Stimulated activated CD4-positive, alpha-beta T cell treated with anti-CD3 and anti-CD28 coated beads, Interleukin-4, amount 100 ng/mL, for 48 hours (primary cell): ENCODE measurements at places on chromosomes 2 and 18.

DNA sequence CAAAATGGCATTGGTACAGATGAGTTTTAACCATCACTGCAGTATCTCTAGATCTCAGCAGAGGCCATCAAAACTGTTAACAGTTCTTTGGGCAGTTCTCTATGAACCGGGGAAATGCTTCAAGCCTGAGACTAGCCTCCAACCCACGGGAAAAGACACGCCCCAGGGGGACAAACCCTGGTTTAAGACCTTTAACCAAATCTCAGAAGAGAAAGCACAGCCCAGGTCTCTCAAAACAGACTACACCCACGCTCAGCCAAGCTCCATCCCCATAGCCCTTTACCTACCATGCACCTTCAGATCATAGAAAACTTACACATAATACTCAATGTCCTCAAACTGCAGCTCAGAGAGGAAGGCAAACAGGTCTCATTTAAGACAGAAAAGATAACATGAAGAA lies 78.3 kb downstream of the TMEM163 start:
- DNase-seq = no peak

DNA sequence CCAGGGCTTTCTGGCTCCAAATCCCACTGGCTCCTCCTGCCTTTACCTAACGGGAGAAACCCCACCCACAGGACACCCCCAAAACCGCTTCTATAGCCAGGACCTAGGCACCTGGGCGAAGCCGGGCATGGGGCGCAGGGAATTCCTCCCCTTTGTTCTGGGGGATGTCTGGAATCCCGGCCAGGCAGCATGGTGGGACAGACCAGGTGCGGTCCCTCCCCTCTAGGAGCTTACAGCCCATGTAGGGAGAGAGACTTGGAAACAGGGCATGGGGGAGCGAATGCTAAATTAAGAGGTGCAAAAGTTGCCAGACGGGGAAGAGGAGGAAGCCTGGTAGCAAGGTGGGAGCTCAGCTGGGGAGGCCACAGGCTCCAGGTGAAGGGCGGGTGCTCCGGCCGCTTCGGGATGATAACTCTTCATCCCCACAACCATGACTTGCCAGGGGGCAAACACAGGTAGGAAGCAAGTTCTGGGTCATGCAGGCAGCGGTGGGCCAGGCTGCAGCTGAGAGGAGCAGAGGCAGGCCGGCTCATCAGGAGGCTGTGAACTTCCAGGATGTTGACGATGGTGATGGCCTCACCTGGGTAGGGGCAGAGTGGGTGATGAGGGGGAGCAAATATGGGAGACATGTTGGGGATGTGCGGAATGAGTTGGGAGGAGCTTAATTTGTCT lies 1.3 kb downstream of the TMEM37 start:
- no peak for DNase-seq

DNA sequence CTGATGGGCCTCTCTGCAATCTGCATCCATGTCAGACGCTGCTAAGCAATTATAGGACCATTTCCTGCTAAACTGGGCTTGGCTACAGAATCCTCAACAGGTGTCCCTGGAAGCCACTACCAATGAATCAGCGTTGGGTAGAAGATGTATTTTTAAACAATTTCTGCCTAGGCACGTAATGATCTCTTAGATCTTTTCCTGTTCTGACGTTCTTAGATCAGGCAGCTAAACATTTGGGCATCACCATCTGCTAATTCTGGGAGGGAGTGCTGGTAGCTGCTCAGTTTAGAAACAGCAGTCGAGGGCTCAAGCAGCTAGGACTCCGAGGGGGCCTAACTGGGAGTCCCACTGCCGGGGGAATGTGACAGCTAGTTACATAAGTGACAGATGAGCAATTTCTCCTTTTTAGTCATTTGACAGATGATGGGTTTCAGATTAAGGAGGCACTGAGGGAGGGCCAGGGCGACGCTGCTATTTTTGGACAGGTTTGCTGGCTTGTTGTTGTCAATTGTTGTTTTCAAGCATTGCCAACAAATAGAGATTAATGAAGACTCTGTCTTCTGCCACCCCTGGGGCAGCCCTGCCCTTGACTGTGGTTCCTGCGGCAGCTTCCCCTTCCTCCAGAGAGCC lies 92.7 kb downstream of the MRO start:
- no peak for DNase-seq

GRCh38 chr2:199989822-199990221 lies 34.4 kb downstream of the MAIP1 start:
- no peak for DNase-seq

- no peak for DNase-seq
These were observed 26.1 kb downstream of the METTL8 start for GRCh38 chr2:171407676-171408044.

DNA sequence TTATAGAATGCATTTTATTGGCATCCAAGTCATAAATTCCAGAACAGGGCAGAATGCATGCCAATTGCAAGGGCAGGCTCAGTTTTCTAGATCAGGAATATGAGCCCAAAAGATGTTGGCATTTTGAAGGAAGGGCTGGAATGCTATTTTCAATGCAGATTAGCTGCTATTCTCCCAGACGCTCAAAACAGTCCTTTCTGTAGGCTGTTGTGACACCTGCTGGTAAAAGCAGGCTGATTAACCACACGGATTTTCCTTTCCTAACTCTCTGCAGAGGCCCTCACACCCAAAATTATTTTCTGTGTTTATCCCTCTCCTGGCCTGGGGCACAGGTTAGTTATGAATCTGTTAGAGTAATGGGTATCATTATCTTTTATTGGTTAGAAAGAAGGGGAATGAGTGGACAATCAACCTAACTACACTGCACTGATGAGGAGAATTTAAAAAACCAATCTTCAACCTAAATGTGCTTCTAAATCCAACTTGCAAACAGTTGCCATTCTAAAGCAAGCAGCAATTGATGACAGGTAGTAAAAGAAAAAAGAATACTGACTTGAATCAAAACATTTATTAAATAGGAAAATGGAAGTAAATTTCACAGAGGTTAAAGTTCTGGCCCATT lies 94.0 kb downstream of the PLA2R1 start:
- DNase-seq = no peak

DNA sequence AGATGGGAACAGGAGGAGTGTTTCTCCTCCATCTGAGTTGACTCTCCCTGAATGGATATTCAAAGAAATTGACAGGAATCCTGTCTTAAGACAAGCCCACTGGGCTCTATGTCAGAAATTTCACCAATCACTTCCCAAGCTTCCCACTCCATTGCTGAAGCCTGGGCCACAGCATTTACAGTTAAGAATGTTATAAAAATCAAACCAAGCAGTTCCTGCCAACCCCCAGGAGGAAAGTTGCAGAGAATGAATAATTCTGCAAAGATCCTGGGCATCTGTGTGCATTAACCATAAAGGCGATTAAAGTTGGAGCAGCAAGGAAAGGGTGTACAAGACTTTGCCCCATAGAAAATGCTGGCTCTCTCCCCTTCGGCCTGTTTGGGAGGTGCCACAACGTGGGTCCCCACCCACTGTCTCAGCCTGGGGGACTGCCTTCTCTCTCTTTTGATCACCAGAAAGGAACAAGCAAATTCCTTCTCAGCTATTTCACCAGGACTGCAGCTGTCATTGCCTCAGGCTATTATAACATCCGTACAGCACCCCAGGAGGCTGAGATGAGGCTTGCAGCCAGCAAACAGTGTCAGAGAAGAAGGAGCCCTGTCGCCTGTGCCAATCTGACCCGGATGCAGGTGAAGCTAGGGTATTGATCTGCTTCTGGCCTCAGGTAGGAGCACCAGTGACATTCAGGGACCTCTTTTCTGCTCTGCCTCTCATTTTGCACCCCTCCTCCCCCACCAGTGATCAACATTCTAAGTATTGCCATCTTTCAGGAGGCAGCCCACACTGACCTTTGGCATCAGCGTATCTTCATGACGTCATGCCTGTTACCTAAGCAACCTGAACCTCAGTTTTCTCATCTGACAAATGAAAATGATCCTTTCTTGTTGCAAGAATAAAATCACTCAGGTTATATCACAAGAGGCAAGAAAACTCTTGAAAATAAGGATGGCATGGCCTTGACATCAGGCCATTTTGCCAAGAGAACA lies 219.0 kb downstream of the SH3BP4 start:
- no peak for DNase-seq

DNA sequence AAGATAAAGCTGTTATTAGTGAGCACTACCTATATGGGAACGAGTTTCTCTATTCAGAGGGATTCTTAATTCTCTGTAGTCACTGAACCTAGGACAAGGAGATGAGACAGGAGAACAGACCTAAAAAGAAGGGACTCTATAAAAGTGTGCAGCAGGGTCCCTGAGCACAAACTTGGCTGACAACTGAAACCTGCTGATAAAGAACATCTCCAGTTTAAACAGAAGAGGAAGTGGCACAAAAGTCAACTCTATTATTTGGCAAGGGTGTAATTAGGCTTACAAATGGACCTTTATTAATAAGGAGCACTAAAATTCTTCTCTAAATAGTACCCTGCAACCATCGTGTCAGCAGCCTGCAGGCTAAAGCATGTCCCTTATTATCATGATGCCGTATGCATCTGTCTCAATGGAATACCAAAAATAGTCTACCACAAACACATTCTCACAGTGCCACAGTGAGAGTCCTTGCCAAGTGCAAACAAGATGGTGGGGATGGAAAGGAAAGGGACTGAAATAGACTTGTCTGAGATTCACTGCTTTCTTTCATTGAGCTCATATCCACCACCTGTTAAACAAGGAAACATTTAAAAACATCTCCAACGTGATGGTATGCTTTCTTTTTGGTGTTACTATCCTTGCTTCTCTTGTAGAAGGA lies 260.2 kb downstream of the INSIG2 start:
- no peak for DNase-seq

DNA sequence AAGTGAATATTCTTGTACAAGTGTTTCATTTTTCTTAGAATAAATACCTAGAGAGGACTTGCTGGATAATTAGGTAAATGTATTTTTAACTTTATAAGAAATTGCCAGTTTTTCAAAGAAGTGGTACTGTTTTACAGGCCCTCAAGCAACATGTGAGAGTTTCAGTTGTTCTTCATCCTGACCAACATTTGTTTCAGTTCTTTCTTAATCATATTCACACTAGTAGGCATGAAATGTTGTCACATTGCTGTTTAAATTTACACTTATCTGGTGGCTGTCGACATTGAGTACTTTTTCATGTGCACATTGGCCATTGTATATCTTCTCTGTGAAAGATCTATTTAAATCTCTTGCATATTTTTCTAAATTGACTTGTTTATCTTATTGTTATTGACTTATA lies 178.1 kb downstream of the ACOXL start:
- no peak for DNase-seq

- DNase-seq = no peak
These were observed 31.6 kb upstream of the DLX2 start for GRCh38 chr2:172134270-172134669.

GRCh38 chr18:56390626-56391025 lies 247.8 kb downstream of the TXNL1 start:
- DNase-seq = no peak

GRCh38 chr2:10768063-10768507 lies 44.5 kb downstream of the PDIA6 start:
- no peak for DNase-seq

- no peak for DNase-seq
These were observed 254.3 kb upstream of the FIGN start for GRCh38 chr2:163990101-163990500.

- DNase-seq = no peak
These were observed 40.9 kb downstream of the CDH2 start for GRCh38 chr18:28136071-28136470.

DNA sequence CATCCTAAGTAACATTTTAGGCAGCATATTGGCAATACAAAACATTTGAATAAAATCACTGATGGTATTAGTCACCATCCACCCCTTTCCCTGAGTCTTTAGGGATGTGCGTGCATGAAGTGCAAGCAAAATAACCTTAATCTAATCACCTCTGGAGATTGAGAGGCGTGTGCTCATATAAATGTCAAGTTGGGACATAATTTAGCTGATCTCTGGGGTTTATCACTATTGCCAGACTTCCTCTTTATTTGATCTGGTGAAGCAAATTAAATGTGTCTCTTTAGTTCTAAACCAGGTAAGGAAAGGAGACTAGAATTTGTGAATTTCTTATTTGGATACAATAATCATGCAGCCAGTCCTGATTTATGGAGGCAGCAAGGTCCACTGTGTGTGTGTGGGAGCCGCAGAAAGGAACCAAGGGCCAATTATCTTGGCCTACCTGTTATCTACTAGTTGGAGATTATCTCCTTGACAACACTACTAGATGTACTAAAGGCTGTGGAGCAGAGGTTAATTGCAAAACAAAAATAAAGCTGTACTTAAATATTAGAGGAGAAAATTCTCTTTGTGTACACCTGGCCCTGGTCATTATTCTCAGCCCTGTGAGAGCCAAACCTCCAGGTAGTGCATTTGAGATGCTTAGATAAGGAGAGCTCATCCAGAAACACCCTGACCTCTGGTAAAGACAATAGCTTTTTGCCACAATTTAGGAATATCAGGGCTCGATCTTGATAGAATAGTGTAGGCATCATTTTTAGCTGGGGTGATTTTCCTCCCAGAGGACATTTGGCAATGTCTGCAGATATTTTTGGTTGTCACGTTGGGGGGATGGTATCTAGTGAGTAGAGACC lies 78.2 kb downstream of the HRH4 start:
- DNase-seq = no peak

GRCh38 chr2:184685999-184686841 lies 87.9 kb downstream of the ZNF804A start:
- no peak for DNase-seq

DNA sequence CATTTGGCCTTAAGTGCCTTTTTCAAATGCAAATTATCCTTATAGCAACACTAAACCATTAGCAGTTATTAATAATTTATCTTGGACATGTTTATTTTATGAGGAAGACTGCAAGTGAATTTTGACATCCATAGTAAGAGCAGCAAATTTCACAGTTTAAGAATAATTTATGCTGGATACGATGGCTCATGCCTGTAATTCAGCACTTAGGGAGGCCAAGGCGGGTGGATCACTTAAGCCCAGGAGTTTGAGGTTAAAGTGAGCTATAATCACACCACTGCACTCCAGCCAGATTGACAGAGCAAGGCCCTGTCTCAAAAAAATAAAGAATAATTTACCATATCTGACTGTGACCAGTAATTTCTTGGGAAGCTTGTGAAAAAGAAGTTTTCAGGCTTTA lies 286.2 kb downstream of the TMX3 start:
- DNase-seq = no peak

GRCh38 chr2:85998071-85998991 lies 107.4 kb downstream of the POLR1A start:
- DNase-seq = no peak

DNA sequence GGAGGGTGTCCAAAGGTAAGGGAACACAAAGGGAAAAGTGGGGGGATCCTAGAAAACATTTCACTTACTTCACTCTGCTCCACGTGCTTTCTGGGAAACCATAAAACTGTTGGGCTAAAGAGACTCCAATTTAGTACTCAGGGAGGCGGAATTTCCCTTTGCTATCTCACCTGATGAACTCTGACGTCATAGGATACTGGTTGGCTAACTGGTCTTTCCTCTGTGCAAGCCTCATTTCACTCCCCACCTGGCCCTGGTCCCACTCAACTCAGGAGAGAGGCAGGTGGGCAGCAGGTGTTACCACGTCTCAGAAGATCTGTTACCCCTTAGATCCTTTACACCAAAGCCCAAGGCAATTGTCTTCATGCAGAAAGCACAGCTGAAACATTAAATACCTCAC lies 51.8 kb upstream of the PMAIP1 start:
- no peak for DNase-seq
